ENCODE measurements at places on chromosomes 11 and 22.

- DNase-seq, result no peak
Measured at GRCh38 chr11:76453248-76453647, 8.4 kb downstream of the EMSY start.

DNA sequence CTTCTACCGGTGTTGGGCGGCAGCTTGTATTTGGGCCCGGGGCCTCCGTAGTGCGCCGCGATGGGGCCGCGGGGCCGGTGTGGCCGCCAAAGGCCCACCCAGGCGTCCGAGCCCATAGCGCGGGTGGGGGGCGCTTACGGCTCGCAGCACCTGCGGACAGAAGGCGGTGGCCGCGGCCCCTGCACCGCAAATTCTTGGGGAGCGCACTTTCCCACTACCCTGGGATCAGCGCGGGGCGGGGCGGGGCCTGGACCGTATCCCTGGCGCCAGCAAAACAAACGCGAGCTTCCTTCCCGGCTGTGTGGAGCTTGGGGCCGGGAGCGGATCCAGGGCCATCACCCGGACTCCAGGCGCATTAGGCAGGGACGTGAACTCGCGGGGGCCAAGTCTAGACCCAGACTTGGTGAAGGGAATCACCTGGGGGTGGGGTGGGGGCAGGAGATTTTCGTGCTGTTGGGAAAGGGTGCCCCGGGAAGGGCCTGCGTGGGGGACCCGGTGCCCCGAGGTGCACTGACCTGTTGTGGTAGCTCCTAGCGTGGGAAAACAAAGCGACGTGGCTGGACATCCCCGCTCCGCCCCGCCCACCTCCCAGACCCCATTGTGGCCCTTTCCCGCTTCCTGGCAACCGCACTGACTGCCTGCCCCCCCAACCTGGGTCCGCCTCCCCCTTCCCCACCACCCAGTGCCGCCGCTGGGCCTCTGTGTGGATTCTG is 2.3 kb upstream of the TYMP start:
- peak; percentile 21 for DNase-seq

DNA sequence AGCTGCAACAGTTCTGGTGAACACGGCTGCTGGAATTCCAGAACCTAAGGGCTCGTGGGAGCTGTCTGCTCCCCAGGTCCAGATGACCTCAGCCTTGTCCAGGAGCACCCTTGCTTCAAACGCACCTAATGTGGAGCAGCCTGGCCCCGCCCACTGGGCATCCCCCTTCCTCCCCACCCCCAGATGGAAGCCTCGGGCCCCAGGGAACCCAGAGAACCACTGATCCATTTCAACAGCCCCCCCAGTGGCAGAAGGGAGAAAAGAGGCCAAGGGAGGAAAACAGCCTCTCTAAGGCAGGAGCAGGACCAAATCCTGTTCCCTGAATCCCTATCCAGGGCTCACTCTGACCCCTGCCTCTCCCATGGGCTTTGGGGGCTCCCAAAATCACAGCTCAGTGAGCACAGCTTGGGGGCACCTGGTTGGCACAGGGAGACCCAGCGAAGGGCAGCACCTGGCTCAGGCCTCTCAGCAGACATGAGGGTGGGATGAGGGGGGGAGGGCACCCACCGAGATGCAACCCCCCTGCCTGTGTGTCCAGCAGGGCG is 1.2 kb downstream of the CYTH4 start:
- peak; percentile 72 for DNase-seq

- no peak for DNase-seq
Measured at GRCh38 chr11:133501643-133502539, 30.4 kb downstream of the OPCML start.

DNA sequence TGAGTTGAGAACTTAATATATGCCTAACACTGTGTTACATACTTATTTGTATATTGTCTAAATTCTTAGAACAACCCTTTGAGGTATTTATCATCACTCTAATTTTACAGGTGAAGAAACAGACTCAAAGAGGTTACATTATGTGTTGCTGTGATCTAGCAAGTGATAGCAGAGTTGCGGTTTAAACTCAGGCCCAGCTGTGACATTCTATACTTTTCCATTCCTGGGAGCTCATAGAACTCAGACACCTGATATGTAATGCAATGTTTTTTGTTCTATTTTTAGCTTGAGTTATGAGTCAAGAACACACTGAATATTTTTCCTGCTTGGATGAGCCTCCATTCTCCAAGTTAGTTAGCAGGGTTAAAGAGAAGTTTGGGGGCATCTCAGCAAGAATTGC is 449.7 kb upstream of the DDI1 start:
- no peak for DNase-seq

GRCh38 chr11:64545619-64546018 is 45.4 kb upstream of the SLC22A12 start:
- DNase-seq, result no peak

DNA sequence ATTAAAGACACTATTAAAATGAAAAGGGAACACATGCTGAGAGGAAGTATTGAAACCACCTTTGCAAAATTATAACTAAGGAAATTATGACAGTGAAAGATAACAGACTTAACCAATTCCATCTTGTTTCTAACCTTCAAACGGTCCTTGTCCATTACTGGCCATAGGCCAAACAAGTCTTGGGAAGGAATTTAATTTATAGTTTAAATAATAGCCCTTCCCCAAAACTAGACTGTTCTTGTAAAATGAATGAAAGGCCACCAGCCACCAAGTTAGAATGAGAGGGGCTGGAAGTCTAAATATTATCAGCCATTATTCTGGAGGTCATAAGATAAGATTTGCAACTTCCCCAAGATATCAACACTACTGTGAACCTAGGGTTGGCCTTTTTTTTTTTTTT is 1.8 kb upstream of the TALDO1 start:
- no peak for DNase-seq

DNA sequence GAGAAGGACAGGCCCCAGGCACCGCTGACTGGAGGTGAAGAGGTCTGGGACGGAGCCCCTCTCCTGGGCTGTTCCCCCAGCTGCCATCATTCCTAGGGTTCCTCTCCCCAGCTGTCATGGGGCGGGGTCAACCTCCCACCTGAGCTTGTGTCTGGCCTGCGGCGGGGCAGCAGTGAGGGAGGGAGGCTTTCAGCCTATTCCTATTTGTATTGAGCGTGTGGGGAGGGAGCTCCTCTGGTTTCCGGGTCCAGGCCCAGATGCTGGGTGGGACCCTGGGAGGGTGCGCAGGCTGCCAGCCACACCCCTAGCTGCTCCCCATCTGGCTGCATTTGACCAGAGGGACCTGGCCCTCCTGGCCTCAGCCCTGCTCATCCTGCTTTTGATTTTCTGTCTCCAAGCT is 13.7 kb downstream of the TSPAN4 start:
- DNase-seq, result no peak

GRCh38 chr11:77201991-77202841 is 74.2 kb downstream of the MYO7A start:
- no peak for DNase-seq

- peak; percentile 23 for DNase-seq
Measured at GRCh38 chr11:561148-562003, 606 bp downstream of the RASSF7 start.

DNA sequence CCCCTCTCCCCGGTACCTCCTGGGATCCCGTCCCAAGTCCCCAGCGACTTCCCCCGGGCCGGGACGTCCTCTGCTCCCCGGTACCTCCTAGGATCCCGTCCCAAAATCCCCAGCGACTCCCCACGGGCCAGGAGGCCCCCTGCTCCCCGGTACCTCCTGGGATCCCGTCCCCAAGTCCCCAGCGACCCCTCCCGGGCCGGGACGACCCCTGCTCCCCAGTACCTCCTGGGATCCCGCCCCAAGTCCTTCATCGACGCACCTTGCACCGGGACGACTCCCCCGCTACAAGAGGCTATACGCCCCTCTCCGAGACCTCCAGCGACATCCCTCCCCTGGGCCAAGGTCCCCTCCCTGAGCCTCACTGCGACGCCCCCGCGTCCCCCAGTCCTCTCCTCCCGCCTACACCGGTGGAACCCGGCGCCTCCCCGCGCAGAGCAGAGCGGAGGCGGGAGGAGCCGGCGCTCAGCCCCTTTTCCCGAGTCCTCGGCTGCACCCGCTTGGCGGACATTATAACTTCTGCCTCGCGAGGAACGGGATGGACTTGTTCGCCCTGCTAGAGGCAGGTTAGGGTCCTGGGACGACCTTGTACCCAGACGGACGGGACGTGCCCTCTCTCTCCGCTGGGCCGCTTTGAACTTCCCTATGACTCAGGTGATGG is 912 bp downstream of the KREMEN1 start:
- peak; percentile 20 for DNase-seq

GRCh38 chr11:35098855-35099254 is 40.1 kb upstream of the CD44 start:
- peak; percentile 53 for DNase-seq

GRCh38 chr11:61636676-61637075 is 43.5 kb upstream of the DAGLA start:
- no peak for DNase-seq

DNA sequence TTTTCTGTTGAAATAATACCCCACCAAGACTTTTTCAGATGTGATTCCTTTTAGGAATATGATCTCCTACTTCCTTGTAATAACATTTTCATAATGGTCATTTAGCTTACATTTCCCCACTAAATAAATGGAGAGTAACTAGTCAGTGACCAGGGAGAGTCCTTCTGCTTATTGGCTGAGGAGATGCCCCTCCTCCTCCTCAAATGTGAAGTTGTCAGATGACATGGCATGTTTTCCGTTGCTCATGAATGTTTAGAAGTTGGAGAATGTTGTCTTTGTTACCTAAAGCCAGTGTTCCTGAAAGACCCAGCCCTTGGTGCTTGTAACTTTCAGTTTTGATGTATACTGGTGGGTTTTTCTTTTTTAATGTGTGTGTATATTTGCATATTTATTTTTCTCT is 38.2 kb downstream of the CSRP3 start:
- no peak for DNase-seq

- no peak for DNase-seq
Measured at GRCh38 chr11:88799771-88800500, 265.8 kb downstream of the GRM5 start.

DNA sequence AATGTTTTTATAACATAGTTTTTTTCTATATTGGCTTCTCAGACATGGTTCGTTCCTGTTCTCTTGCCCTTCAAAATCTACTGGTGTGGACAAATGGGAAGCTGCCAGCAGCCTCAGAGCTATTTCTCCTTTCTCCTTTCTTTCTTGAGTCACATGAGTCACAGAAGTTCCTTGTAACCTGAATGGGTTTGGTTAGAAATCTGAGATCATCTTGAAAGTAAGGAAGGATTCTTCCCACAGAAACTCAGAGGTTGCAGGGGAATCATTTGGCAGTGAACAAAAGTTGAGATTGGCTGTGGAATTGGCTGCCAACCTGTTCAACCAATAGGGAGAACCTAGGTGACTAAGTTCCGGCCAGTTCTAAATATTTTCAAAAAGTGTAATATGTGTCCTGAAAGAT is 12.5 kb downstream of the PLET1 start:
- peak; percentile 63 for DNase-seq

DNA sequence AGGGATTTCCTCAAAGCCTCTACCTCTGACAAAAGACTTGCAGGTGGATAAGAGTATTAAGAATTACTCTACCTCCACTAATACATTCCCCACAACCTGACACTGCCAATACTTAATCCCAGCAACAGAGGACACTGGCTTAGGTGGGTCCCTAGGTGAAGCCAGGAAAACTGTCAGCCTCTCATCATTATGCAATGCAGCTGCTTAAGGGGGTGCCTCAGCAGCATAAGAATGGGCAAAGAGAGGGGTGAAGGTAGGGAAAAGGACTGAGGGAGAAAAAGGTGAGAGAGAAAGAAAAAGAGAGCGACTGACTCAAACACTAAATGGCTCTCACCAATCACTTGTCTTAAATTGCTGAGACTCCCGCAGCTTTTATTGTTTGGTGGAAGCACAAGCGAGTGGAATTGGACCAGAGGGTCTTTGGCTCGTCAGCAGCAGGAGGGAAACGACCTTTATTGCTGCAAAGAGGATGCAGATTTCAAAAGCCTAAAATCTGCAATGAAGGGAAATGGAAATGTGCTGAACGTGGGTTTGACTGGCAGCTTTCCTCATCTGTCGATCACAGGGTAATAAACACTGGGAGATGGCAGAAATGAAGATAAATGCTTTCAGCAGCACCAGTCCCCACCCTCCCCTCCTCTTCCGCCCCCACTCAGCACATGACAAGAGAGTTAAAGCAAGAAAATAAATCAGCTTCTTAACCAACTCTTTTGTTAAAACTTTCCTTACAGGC is 64.9 kb upstream of the CHRM4 start:
- peak; percentile 63 for DNase-seq

DNA sequence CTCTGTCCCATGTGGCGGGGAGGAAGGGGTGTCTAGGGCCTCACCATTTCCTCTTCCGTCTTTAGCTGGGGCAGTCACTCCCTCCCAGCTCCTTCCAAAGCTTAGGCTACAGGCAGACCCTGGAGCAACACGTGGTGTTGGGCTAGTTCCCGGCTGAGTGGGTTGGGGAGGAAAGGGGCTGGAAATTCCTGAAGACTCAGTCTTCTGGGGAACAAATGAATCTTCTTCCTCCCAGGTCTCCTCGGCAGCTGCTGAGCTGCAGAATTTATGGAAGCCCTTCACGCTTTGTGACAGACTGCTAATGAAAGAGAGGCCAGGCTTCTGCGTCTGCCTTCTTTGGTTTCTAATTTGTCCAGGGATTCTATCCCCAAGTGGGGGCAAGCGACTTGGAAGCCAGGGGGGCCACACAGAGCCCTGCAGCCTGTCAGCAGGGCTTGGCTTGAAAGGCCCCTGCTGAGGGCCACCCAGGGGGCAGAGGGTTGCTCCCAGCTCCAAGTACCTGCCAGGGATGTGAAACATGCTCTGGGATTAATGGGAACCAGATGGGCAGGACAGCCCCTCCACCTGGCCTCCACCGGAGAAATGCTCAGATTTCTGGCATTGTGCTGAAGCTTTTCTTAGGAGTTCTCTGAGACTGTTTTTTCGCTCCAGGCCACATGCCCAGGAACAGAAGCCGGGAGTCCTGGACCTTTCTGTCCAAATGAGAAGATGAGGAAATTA is 123.1 kb downstream of the PKNOX2 start:
- no peak for DNase-seq

- DNase-seq, result no peak
Measured at GRCh38 chr11:134932761-134933160, 520.7 kb upstream of the B3GAT1 start.

GRCh38 chr11:97989121-97989520 is 1031.6 kb upstream of the CNTN5 start:
- DNase-seq, result no peak

GRCh38 chr11:13963169-13963948 is 836 bp downstream of the SPON1 start:
- DNase-seq, result no peak

DNA sequence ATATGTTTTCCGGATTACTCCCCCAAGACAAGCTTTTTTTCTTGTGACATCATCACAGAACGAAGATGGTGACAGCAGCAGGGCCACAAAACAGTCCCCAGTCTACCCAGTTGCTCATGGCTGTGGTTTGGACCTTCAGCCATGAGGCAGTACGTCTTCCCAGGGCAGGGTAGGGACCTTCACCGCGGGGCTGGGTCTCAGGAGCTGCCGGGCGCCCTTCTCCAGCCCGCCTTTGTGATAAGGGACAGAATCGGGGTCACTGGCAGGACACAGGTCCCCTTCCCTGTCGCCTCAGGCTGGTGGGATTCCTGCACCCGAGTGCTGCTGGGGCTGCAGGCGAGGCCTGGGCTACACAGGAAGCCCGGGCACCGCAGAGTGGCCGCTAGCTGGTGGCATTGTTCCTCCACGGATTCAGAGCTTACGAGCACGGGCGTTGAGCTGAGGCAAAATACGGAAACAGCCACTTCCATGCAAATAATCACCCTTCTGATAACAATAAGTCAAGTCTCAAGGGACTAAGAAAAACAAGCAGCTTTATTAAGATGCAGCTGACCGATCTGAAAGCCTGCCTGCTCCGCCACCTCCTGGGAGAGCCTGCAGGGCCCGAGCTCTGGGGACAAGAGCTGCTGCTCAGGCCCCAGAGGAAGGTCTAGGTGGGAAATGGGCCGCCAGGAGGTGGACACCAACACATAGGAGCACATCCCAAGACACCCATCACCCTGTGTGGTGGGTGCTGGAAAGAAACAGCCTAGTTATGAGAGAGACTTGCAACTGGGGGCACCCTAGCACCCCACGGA is 12.3 kb downstream of the TBX1 start:
- DNase-seq, result peak; percentile 53

All from inflammatory macrophage (primary cell).